PC-3 (cell line): ENCODE measurements at places on chromosomes 13 and 19. TPM values are rescaled to one million over a fixed set of nuclear protein-coding genes. Genes with fewer than 3 reads are reported as not detected.

Gene KLK15
- 1.3 TPM in 1 of 2 replicates, not detected in the other for total RNA-seq

Gene NKPD1
- total RNA-seq, result 0.75 and 1.1 TPM in 2 replicates

DNA sequence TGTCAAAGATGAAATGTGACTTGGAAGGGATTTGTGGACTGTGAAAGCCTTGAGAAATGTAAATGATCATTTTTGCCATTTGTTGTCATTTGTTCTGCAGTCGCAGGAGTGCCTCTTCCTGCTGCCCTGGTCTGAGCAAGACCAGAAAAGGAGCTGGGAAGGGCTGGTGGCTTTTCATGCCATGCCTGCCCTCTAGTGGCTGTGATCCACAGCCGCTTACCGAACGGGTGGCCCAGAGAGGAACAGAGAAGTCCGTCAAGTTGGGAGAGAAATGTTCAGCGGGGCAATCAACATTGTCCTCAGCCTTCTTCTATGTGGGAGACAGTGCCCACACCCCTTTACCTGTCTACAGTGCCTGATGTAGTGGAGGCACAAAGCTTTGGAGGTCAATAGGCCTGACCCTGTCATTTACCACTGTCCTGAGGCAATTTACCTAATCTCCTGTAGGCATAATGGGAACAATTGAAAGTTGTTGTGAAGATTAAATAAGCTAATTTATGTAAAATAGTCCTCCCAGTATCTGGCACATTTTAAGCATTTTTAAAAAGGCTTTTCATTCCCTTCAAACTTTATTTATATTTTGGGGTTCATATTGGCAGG lies 224.5 kb downstream of the B3GLCT start:
- peaks cover 18% of the 10 kb centered on the region; the same call in 1 of the 2 replicates for H3K27me3 ChIP-seq
- no peak overlapping the region for H3K4me3 ChIP-seq
- no peaks in the 10 kb centered on the region for H3K36me3 ChIP-seq
- H3K27ac ChIP-seq, result no peak overlapping the region
- peak; percentile 83 for DNase-seq

GRCh38 chr13:31431722-31432137 lies 232.0 kb downstream of the B3GLCT start:
- no peak overlapping the region for H3K4me3 ChIP-seq
- no peak overlapping the region for H3K27ac ChIP-seq

GRCh38 chr13:69008499-69008898 lies 1099.1 kb upstream of the ATXN8OS start:
- H3K27ac ChIP-seq, result no peak overlapping the region
- H3K36me3 ChIP-seq, result no peaks in the 10 kb centered on the region
- H3K27me3 ChIP-seq, result no peaks in the 10 kb centered on the region
- DNase-seq, result no peak
